ENCODE measurements at places on chromosomes 16 and 17.

- no peak for DNase-seq
Observed at GRCh38 chr16:26709175-26709574, 357.6 kb upstream of the C16orf82 start.

DNA sequence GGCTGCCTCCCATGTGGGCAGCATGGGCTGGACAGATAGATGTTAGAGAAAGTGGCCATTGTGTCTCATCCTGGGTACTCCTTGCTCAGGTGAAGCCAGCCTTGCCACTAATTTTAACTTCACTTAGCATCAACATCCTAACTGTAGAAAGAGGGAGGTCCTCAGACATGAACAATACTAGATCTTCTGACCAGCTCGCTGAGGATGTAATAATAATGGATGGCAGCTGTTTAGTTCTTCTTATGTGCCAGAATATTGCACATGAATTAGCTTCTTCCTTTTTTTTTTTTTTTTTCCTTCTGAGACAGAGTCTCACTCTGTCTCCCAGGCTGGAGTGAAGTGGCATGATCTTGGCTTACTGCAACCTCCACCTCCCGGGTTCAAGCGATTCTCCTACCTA, 232.4 kb downstream of the CCDC182 start:
- DNase-seq, result no peak

DNA sequence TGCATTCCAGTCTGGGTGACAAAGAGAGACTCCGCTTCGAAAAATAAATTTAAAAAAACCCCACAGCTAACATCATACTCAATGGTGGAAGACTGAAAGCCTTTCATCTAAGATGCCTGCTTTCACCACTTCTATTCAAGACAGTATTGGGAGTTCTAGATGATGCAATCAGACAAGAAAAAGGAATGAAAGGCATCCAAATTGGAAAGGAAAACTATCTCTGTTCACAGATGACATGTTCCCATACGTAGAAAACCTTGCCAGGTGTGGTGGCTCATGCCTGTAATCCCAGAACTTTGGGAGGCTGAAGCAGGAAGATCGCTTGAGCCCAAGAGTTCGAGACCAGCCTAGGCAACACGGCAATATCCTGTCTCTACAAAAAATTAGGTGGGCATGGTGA, 31.1 kb downstream of the RANBP10 start:
- DNase-seq, result no peak

- peak; percentile 9 for DNase-seq
Observed at GRCh38 chr16:82432261-82432660, 194.5 kb upstream of the CDH13 start.

- peak; percentile 74 for DNase-seq
Observed at GRCh38 chr17:40486522-40487370, 14.7 kb downstream of the TNS4 start.

DNA sequence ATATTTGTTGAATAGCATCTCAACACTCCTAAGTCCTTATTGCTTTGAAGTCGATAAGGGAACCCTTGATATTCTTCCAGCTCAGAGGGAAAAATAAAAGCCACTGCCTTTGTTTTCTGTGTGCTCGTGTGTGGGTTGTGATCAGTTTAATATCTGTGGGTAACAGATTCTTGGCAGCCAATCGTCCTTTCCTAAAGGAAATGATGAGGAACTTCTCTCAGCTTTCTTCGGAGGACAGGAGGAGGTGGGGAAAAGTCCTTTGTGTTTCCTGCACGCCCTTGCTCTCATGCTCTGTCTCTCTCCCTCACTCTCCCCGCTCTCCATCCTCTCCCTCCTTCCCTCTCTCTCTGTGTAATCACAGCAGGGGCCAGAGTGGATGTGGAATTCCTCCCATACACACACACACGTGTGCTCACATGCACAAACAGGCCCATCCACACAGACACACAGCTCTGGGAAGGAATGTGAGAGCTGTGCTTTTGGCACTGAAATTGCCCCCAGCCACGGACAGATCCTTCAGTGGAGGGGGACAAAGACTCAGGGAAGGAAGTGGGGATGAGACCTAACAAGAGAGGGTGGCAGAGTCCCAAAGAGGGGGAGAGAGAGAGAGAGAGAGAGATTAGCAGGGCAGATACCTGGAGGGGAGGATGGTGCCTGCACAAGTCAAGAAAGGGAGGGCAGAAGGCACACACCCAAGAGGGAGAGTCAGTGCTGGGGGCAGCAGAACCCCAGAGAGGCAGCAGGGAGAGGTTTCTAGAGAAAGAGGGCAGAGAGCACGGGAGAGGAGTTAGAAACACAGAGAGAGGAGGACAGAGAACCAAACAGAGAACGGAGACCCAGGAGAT, 83.5 kb upstream of the PLCG2 start:
- no peak for DNase-seq

- no peak for DNase-seq
Observed at GRCh38 chr17:79005063-79005861, 4.3 kb downstream of the CANT1 start.

DNA sequence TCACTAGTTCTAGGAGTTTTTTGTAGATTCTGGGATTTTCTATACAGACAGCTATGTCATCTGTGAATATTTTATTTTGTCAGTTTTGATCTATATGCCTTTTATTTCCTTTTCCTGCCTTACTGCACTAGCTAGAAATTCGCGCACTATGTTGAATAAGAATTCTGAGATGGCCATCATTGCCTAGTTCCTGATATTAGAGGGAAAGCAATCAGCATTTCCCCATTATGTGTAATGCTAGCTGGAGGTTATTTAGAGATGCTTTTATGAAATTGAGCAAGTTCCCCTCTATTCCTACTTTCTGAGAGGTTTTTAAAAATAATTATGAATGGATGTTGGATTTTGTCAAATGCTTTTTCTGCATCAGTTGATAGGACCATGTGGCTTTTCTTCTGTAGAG, 23.8 kb downstream of the MPRIP start:
- DNase-seq, result no peak

GRCh38 chr17:57424777-57425188, 168.5 kb downstream of the MSI2 start:
- DNase-seq, result no peak

GRCh38 chr16:24825696-24826095, 20.1 kb upstream of the SLC5A11 start:
- no peak for DNase-seq

- DNase-seq, result no peak
Observed at GRCh38 chr17:5254903-5255521, 20.4 kb upstream of the SCIMP start.

GRCh38 chr16:27677263-27677662, 127.3 kb downstream of the KATNIP start:
- DNase-seq, result peak; percentile 14

- no peak for DNase-seq
Observed at GRCh38 chr16:85570213-85570734, 42.8 kb upstream of the GSE1 start.

- no peak for DNase-seq
Observed at GRCh38 chr16:4345836-4346781, 5.0 kb downstream of the PAM16 start.

- DNase-seq, result no peak
Observed at GRCh38 chr16:560701-561412, 663 bp downstream of the PRR35 start.

DNA sequence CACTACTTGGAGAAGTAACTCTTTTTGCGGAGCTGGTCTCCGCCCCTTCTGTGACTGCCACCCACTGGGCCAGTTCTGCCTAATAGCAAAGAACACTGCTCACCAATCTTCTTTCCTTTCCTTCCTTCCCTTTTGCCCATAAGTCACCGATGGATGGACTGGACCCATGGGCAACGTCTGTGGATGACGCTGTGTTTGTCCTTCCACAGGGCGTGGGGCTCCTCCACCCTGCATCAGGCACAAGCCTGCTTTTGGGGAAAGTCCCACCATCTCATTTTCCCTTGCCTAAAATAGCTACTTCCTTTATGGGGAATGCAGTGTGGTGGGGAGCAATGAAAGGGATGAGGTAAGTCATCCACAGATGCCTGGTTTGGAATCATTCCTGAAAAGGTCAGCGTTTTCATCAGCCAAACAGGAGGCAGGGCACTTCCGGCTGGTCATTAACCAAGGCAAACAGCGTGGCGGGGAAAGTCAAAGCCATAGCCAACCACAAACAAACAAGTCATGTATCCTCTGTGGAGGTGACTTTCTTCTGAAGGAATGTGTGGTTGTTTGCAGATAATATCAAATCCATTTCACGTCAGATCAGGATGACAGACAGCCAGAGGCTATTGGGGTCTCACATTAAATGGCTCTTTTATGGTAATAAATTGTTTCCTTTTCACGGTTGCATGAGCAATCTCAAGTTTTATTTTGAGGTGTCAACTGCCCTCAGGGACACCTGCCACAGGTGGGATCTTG, 30.7 kb upstream of the MED9 start:
- DNase-seq, result peak; percentile 83

- peak; percentile 76 for DNase-seq
Observed at GRCh38 chr16:81189100-81189664, 49.3 kb upstream of the BCO1 start.

GRCh38 chr17:42329025-42329976, 41.0 kb downstream of the STAT5A start:
- peak; percentile 75 for DNase-seq

GRCh38 chr17:51765282-51766135, 393.0 kb downstream of the CA10 start:
- DNase-seq, result no peak

DNA sequence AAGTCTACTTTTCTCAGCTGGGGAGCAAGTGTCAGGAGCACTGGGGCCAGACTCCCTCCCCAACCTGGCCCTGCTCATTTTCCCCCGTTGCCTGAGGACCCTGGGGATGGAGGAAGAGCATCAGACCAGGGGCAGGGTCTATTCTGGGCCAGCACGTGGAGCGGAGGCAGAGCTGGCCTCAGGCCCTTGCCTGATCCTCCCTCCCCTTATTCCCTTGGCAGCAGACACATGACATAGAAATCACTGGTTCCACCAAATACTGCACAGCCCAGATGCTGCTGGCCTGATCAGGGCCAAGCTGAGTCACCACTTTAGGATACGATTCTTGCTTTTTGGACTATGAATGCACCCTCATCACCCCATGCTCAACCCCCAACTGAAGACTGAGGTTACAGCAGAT, 15.8 kb upstream of the AGRP start:
- no peak for DNase-seq

DNA sequence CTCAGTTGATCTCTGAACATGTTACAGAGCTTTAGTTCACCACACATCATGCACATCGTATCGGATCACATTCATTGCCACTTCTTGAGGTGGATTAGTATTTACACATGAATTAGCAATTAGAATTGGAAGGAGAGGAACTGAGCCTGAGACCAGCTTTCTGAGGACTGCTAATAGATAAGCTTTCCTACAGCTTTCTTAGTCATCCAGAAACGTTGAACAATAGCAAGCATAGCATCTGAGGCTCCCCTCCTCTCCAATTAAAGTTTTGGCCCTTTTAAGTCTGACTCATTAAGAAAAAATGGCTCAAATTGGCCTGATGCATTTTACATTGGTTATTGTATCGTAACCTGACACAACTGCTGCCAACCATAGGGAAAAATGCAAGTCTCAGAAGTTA, 1130.4 kb downstream of the CDH8 start:
- no peak for DNase-seq

DNA sequence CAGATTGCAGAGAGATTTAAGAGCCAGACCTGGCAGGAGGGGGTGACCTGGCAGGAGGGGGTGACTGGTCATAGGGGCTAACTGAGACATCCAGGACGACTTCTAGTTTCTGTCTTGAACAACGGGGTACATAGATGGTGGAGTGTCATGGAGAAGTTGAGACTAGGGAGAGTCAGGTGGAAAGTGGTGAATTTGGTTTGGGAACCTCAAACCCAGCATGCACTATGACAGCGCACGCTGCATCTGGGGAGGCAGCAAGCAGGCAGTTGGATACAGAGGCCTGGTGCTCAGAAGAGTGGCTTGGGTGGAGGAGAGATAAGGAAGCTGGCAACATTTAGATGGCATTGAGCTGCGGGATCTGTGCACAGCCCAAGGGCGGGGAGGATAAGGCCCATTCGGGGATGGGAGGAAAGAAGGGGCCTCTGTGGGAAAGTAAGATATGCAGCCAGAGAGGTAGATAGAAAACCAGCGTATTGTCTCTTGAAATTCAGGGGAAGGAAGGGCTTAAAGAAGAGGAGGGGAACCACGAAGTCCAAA, 4.5 kb downstream of the RIPOR1 start:
- no peak for DNase-seq

GRCh38 chr17:39099663-39100286, 51.7 kb downstream of the PLXDC1 start:
- peak; percentile 17 for DNase-seq

DNA sequence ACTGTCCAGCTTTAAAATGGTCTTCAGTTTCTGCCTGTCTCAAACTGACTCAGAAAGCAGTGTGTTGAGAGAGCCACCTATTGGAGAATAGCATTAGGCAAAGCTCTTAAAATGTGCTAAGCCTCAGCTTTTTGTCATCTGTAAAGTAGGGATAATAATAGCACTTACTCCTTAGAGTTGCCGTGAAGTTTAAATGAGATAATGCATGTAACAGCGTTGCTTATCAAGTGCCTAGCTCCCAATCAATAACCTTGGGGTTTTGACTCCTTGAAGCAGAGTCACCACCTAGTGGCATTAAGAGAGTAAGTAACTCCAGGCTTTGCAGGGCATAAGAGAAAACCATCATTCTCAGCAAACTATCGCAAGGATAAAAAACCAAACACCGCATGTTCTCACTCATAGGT, 163.3 kb downstream of the HS3ST2 start:
- DNase-seq, result peak; percentile 44

DNA sequence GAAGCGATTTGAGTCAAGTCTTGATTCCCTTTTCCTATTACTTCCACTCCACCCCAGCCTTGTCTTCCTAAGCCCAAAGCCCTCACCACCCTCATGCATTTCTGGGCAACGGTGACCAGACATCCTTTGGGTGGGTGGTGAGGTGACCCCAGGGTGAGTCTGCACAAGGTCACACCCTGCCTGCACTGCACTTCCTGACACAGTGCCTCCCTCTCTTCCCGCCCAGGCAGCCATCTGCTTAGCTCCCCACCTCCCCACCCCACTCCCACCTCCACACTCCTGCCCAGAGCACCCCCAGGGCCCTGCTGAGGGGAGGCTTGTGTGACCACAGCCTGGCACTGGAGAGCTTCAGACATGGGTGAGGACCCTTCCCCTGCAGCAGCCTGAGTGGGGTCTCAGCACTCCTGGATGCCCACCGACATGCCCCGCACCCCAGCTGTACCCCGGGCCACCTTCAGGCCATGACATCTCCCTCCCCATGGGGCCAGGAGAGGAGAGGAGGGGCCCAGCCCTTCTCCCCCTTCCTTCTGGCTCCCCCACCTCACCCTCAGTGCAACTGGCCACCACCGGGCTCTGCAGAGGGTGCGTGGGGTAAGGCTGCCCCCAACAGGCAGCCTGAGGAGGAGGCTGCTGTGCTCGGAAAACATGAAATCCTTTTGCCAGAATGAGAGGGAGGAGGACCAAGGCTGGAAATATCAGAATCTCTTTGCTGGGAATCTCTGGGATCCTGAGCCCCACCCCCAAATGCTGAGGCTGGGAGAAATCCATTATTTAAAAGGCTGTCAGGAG, 68.6 kb downstream of the CCT6B start:
- peak; percentile 11 for DNase-seq

Measured in foreskin fibroblast (primary cell).